ENCODE measurements at places on chromosomes 13 and 19.

GRCh38 chr19:39197808-39198207 is 1.0 kb downstream of the NCCRP1 start:
- DNase-seq = no peak

GRCh38 chr19:7363225-7363624 is 14.5 kb downstream of the ARHGEF18 start:
- no peak for DNase-seq

GRCh38 chr19:29445246-29445645 is 80.5 kb upstream of the VSTM2B start:
- DNase-seq = no peak

DNA sequence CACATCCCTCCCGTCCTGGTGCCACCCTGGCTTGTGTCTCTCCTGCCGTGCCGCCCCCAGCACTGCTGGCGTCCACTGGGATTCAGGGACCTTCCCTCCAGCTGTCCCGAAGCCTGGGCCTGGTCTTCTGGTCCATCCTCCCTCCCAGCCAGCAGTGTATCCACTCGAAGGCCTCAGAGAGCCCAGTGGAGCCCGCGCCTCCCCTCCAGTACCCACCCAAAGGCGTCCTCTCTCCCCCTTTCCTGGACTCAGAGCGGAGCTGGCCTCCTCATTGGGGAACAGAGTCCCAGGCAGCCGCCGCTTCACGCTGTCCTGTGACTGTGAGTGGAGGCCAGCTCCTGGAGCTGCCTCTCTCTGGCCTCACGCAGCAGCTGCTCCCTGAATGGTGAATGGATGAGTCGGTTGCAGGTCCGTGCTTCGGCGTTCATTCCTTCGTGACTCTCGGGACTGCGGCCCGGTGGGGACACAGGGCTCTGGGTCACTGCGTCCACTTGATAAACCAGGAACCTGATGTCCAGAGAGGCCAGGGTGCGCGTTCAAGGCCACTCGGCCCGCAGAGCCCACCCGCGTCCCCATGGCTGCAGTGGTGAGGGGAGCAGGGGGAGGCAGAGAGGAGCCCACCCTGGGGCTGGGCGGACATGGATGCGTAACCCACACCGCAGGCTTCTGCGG is 12.1 kb downstream of the ONECUT3 start:
- DNase-seq = no peak

DNA sequence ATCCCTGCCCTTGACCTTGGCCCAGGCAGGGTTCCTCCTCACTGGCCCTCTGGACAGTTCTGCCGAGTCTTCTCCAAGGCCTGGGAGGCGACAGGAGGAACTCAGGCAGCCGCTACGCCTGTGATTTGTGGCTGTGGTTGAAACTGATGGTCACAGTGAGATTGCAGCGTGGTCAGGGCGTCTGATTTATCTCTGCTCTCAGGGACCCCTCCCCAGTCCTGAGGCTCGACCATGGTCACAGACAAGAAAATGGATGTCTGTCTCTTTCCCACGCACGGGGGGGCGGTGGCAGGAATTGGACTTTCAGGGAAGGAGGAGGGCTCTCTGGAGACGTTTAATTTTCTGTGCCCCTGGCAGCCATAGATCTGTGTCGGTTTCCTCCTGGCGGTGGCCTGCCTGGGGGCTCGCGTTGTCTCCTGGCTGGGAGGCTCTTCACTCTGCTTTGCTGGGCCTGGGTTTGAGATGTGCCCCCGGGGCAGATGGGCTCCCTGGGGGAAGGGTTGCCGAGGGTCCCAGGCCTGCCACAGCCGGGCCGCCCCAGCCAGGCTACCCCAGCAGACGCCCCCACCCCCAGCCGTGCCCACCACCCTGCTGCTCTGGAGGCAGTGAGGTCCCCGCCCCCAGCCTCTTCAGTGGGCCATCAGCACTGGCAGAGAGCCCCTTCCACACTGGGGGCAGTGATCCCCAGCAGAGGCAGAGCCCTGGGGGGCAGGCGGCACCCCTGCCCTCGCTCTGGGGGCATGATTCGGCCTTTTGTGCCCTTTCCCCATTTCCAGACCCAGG is 167.4 kb downstream of the KDM4B start:
- DNase-seq = no peak

GRCh38 chr13:77372275-77372674 is 45.4 kb upstream of the MYCBP2 start:
- no peak for DNase-seq

- DNase-seq = no peak
These were observed 25.5 kb upstream of the NAXD start for GRCh38 chr13:110589793-110590390.

- no peak for DNase-seq
These were observed 73.4 kb downstream of the COL4A2 start for GRCh38 chr13:110380359-110381028.

GRCh38 chr19:47225746-47226425 is 5.1 kb downstream of the BBC3 start:
- peak; percentile 95 for DNase-seq

DNA sequence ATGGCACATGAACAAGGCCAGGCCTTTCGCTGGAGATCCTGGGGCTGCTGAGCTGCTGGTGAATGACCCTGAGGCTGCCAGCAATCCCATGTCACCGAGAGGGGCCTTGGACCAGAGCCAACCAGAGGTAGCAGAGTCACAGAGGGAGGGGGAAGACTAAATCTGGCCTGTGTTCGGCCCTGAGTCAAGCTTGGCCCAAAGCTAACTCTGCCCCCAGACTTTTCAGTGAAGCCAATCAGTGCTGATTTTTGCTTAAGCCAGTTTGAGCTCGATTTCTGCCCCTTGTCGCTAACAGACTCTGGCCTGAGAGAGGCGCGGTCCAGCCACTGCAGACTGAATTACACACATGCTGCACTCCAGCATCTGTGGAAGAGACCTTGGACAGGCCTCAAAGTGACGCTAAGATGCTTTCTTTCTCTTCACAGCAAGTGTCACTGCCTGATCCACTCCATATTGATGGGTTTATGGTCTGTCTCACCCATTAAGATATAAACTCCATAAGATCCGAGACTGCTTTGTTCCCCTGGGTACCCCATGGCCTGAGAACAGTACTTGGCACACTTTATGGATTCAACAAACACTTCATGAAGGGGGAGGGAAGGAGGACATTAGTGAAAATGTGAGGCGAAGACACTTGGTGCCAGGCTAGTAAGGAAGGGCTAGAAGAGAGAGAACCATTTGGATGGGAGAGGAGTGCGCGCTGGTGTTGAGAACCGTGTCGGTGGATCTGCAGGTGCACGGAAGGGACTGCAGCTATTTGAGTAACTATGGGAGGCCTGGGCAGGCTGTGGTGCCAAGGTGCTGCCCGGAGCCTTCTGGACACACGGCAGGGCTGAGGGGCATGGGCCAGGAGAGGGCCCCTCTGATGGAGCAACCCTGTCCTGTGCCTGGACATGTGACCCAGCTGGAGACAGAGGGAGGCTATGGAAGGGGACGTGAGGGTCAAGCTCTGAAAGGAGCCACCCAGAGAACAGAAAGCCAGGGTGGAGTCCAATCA is 17.6 kb downstream of the RANBP3 start:
- DNase-seq = no peak

GRCh38 chr13:102399791-102400674 is 1.8 kb downstream of the FGF14 start:
- peak; percentile 22 for DNase-seq

- no peak for DNase-seq
These were observed 13.6 kb downstream of the HNRNPM start for GRCh38 chr19:8458380-8458779.

DNA sequence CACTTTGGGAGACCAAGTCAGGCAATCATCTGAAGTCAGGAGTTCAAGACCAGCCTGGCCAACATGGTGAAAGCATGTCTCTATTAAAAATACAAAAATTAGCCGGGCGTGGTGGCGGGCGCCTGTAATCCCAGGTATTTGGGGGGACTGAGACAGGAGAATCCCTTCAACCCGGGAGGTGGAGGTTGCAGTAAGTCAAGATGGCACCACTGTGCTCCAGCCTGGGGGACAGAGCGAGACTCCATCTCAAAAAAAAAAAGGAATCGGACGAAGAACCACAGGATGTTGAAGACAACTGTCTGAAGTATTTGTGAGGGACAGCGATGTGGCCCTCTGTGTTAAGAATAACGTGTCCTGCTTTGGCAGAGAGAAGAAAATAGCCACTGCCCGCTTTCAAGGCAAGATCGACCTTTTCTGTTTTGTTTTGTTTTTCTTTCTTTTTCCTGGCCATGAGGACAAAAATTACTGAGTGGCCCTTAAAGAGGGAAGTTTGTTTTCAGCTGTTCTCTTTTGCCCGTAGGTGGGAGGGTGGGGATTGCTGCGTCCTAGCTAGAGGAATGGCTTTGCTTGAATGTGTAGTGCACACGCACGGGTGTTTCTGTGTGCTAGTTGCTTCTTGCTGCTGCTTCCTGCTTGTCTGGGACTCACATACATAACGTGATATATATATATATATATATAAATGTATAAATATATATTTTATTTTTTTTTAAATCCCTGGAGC is 6.2 kb upstream of the PRKCG start:
- DNase-seq = no peak

GRCh38 chr13:78364711-78365110 is 238.6 kb downstream of the POU4F1 start:
- DNase-seq = no peak

DNA sequence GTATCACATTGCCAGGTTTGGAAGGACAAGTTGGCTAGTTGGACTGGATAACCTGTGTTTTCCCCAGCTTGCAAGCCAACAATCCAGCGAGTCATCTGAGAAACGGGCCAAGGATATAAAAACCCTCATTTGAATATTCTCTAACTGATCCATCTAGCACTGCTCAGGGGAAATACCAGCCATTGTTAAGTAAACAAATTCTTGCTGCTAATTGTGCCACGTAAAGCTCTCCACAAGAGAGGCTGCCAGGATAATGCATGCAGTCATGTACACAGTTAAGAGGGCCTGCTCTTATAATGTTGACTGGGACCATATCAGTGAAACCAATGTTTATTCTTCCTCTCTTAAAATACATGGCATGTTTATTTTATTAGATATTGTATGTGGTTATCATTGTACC is 663.2 kb upstream of the SGCG start:
- no peak for DNase-seq

DNA sequence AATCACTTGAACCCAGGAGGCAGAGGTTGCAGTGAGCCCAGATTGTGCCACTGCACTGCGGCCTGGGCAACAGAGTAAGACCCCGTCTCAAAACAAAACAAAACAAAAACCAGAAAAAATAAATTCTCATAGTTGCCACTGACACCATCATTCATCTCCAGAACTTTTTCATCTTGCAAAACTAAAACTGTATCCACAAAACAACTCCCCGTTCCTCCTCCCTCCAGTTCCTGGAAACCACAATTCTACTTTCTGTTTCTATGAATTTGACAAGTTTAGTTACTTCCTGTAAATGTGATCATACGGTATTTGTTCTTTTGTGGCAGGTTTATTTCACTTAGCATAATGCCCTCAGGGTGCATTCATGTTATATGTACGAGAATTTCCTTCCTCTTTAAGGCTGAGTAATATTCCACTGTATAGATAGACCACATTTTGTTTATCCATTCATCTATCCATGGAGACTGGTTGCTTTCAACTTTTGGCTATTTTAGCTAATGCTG is 13.2 kb upstream of the ADGRE5 start:
- no peak for DNase-seq

DNA sequence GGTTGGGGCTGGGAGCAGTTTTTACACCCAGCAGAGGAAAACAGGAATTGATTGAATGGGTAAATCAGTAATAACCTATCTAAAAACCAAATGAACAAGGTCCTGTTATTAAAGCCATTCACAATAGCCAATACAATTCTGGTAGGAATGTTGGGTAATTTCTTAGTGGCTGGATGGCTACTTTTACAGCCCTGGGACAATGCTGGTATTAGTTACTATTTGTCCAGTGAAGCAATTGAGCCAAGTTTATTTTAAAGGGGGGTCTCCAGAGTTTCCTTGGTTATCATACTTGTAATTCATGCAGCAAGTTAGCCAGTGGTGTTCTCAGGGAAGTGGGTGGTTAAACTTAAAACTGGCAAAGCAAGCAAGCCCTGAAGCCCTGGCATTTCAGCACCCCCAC is 92.3 kb upstream of the STARD13 start:
- no peak for DNase-seq

GRCh38 chr13:34678154-34678553 is 263.9 kb upstream of the NBEA start:
- DNase-seq = no peak

DNA sequence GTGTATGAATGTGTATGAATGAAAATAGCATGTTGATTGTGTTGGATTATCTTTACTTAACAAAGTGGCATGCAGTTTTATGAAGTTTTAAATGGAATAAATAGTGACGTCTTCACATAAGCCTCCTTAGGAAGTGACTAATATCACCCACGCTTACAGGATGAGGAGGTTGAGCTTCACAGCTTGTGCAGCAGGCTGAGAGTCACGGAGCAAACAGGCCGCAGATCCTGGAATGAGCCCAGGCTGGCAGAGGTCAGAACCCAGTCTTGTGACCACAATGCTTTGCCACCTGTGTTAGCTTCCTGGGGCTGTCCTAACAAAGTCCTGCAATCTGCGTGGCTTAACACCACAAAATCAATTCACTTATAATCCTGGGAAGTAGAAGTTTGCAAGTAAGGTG is 20.8 kb downstream of the LAIR2 start:
- DNase-seq = no peak

- no peak for DNase-seq
These were observed 43.8 kb upstream of the USP29 start for GRCh38 chr19:57075801-57076492.

DNA sequence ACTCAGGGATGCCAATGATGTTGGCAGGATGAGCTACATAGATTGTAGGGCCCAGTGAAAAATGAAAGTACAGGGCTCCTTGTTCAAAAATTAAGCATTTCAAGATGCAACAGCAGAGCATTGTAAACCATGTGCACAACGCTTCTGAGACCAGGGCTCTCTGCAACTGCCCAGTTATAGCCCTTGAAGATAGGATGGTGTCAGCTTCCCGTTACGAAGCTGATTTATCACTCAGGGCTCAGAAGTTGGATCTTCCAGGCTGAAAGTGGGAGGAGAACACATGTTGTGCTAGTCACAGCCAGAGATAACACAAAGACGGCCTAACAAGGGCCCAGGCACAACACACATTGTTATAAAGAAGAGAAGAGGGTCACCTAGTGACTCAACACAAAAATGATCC is 466.7 kb downstream of the TUBA3C start:
- no peak for DNase-seq

GRCh38 chr13:100917011-100917410 is 242.4 kb upstream of the TMTC4 start:
- no peak for DNase-seq

- DNase-seq = no peak
These were observed 10.9 kb downstream of the ACP4 start for GRCh38 chr19:50801107-50801506.

GRCh38 chr19:56671613-56671994 is at the start of gene ZNF835:
Gene ZNF835 (minus strand): TSS chr19:56671757. CDS start chr19:56665198, 6,559 bp downstream.
- DNase-seq = peak; percentile 87

DNA sequence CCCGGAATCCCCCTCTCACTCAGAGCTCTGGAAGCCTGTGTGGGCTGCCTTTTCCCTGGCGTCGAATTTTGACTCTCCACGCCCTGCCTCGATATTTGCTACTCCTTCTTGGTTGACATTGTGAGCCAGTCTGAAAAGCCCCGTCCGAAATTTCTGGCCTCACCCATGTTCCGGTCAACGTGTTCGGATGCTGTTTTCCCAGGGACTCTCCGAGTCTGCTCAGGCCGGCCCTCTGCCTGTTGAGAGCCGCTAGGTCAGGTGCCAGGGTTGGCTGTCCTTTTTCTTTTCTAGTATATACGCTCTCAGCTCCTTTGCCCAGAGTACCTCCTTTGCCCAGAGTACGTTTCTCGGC is 6.8 kb upstream of the DGKH start:
- peak; percentile 11 for DNase-seq
